ENCODE measurements at places on chromosomes 3 and 15.

DNA sequence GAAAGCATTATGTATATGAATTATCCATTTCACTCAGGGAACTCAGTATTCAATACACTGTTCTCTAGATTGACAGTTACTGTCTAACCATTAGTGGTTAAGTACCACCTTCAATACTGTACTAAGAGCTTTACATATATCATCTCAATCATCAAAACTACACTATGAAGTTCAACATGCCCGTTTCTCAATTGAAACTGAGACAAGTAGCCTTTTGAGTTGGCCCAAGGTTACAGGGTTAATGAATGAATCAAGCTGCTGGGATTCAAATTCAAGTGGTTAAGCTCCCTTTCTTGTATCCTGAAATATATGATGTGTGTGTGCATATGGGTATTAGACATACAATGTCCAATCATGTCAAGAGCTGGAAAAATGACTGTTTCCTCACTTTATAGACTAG lies 5.8 kb downstream of the TASOR start:
- no peak for DNase-seq

- DNase-seq: no peak
These were observed 57.3 kb upstream of the PPP2R3A start for GRCh38 chr3:135908225-135908624.

- no peak for DNase-seq
These were observed 93.2 kb downstream of the TMEM212 start for GRCh38 chr3:171936191-171936841.

DNA sequence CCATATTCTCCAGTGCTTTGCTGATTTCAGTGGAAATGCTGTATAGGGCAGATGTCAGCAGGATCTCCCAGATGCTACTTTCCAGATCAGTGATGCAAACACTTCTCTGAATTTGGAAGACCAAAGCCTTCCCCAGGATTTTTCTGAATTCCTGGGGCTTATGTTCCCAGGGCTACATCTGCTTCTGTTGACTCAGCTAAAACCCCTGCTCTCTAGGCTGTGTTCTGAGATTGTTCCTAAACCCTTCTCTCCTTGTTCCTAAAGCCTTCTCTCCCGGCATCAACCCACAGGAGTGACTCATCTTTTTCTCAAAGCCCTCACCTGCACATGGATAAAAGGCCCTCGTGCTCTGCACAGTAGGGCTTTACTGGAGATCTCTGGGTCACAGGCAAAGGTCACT lies 35.5 kb downstream of the FAH start:
- DNase-seq: no peak

GRCh38 chr3:78887029-78887428 lies 880.8 kb downstream of the ROBO1 start:
- DNase-seq: no peak

- peak; percentile 92 for DNase-seq
These were observed 16.0 kb downstream of the HDAC11 start for GRCh38 chr3:13495921-13496723.

DNA sequence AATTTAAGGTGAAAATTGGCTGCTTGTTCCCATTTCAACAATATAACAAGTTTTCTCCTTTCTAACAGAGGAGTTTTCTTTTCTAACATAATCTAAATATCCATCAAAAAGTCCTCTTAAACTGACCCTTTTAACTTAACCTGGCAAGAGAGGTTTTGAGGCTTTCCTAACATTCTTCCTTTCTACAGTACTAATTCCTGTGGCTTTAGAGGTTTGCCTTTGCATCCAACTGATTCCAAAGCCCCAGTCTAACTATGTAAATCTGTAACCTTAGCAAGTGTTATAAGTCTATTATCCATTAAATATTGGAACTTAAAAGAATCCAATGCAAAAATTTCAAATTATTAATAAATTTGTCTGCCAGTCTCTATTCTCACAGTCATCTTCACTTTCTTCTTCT lies 134.1 kb downstream of the ISL2 start:
- no peak for DNase-seq

DNA sequence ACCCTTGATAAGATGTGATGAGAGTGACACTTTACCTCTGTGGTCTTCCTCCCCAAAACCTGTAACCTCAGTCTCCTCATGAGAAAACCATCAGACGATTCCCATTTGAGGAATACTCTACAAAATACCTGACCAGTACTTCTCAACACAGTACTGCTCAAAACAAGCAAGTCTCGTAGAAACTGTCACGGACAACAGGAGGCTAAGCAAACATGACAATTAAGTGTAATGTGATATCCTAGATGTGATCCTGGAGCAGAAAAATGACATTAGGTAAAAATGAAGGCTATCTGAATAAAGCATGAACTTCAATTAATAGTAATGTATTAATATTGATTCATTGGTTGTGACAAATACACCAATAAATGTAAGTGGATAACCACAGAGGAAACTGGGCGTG lies 113.6 kb downstream of the CACNA2D3 start:
- DNase-seq: no peak

- DNase-seq: peak; percentile 32
These were observed 23.5 kb upstream of the TSC22D2 start for GRCh38 chr3:150384296-150385212.

DNA sequence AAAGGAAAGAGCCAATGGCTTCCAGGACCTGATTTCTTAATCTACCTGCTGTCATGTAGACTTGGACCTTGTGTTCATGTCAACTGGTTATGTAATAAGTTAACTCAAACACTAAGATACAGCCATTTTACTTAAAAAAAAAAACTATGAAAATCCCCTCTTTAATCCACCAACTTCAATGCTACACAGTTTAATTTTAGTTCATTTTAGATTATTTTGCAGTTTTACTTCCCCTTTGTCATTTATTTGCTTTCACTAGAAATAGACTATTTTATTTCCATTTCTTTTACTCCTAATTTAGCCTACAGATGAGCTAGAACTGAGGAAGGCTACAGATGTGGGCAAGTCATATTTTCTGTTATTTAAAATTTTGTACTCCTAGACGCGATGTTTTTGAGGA lies 10.7 kb upstream of the DNAJC13 start:
- no peak for DNase-seq

- DNase-seq: no peak
These were observed 65.0 kb downstream of the AAGAB start for GRCh38 chr15:67189326-67190051.

DNA sequence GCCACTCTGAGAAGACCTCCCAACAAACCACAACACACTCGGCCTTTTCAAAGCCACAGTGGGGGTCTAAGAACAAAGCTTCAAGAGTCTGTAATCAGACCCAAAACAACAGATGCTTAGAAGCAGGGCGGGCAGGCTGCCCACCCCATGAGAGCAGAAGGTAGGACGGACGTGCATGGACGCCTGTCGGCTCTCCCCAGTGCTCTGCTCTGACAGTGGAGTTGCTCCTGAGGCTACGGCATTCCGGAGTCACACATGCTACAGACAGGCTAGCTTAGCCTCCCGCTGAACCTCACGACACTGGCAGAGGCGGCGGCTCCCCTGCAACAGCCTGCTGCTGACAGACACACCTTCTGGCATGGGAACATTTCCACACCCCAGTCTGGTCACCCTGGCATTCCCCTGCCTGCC lies 33.5 kb downstream of the SLCO2A1 start:
- DNase-seq: peak; percentile 80

- DNase-seq: peak; percentile 29
These were observed 21.1 kb upstream of the MAP3K13 start for GRCh38 chr3:185341616-185342458.

DNA sequence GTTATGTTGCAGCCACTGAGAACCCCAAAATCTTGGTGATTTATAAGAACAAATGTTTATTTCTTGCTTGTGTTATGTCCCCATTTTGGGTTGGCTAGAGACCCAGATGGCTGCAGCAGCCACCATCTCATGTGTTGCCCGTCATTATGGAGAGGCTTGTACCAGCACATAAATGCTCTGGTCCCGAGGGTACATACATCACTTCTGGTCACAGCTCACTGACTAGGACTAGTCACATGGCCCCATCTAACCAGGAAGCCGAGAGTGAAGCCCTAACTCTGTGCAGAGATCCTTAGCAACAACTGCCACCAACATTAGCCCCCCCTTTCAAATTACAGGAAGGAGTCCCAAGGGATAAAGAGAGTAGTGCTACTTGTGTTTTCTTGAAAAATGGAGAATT lies 25.5 kb upstream of the HACD2 start:
- no peak for DNase-seq

DNA sequence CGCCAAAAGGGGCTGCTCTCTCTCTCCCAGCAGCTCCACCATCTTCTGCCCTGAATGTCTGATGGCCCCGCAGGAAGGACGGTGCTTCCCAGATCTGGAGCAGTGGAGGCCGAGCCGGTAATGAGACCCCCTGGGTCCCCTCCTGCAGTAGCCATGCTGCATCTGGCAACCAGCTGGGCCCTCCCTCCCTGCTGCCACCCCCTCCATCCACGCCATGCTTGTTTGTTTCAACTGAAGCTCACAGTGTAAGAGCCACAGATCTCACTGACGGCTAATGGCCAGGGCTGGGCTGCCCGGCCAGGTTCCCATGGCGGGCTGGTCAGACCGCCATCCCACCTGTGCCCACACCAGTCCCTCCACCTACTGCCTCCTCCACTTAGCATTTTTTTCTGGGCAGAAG lies 260.8 kb downstream of the UACA start:
- no peak for DNase-seq

DNA sequence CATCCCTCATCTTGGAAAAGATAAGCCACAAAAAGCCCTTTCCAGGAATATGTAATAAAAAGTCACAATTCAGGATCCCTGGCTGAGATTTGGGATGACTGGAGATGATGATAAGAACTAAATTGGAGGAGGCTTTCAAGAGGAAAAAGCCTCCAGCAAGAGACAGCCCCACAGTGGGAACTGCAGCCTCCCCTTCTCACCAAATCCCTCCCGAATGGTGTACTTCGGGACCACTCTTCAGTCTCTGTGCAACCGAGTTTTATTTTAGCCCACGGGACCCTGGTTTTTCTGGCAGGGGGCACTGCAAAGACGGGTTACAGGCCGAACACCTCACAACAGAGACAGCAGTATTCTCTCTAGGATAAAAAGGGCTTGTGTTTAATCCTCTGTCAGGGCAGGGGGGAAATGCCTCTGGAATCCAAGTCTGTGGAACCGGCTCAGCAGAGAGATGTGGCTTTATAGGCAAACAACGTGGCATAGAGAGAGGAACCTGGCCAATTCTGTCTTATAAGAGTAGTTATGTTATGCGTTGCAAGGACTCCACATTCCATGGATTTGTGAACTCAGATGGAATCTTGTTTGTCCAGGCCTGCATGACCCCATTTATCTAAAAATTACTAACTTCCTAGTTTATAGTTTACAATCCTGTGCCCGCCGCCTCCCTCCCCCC lies 1.2 kb upstream of the LMCD1 start:
- peak; percentile 17 for DNase-seq

- no peak for DNase-seq
These were observed 50.9 kb downstream of the FAM98B start for GRCh38 chr15:38504680-38505467.

DNA sequence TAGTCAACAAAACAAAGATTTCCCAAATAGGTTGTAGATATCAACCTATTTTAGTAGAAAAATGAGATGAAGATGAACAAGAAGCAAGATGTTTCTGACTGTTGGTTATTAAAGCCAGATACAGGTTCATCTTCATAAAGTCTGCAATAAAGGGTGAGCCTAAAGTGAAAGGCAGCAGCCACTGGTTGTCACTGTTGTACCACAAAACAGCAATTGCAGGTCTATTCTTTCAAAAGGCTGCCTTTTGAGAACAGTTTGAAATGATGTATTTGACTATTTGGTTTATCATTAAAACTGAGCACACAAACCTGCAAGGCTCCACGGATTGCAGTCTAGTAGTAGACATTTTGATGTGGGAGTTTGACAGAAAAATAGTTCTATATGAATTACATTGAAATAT lies 543.4 kb downstream of the GBE1 start:
- DNase-seq: peak; percentile 20

GRCh38 chr15:42077689-42078088 lies 16.7 kb downstream of the PLA2G4D start:
- no peak for DNase-seq

GRCh38 chr3:84724877-84725276 lies 233.9 kb upstream of the CADM2 start:
- no peak for DNase-seq

- no peak for DNase-seq
These were observed 32.2 kb downstream of the RORA start for GRCh38 chr15:61196711-61197586.

DNA sequence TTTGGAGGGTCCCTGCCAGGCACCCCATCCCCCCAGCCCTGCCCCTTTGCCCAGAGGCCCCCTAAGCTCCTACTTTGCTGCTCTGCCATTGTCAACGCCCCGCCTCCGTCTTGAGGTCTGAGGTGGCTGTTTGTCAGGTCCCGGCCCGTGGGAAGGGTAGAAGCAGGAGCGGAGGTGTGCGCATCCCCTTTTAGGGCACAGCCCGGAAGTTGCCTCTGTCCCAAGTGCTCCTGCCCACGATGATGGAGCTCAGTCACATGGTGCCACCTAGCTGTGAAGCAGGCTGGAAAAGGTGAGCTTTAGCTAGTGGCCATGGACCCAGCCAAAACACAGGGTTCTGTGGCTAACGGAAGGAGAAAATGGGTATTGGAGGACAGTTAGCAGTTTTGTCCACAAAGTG lies 28.5 kb upstream of the LCTL start:
- DNase-seq: peak; percentile 30

- DNase-seq: no peak
These were observed 34.9 kb downstream of the CRTC3 start for GRCh38 chr15:90564590-90564989.

DNA sequence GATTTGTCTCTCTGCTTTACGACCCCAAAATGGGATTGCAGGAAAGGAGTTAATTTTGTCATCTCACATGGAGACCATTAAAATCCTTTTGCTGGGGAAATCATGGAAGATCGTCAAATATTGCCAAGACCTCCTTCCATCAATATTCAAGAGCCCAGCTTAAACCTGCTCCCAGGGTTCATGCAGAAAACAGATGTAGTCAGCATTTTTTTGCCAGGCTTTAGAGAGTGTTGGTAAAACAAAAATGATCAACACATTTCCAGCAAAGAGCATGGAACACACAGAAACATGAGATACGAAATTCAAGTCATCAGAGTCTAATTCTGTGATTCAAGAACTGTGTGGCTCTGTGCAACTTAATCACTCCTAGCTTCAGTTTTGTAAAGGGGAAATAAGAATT lies 118.0 kb upstream of the ATP10A start:
- no peak for DNase-seq

GRCh38 chr15:69400850-69401249 lies 13.3 kb upstream of the KIF23 start:
- no peak for DNase-seq

DNA sequence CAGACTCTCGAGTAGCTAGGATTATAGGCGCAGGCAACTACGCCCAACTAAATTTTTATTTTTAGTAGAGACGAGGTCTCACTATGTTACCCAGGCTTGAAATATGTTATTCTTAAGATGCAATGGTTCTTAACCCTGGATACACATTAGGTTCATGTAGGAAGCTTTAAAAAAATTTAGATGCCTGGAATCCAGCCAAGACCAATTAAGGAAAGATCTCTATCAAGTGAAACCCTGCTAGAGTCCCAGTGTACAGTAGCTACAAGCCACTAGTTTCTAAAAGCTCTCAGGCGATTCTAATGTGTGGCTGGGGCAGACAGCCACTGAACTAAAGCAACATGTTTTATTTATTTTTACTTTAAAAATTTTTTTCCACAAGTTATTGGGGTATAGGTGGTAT lies 33.2 kb downstream of the TRIM69 start:
- no peak for DNase-seq

Data from cerebellar cortex (tissue), 1 donor.